Stimulated activated CD4-positive, alpha-beta T cell treated with anti-CD3 and anti-CD28 coated beads, Interleukin-15, amount 100 ng/mL, for 48 hours (primary cell): ENCODE measurements at places on chromosomes 12 and 14.

GRCh38 chr14:87152693-87153092 is 840.3 kb downstream of the GALC start:
- DNase-seq, result no peak

- DNase-seq, result no peak
Observed at GRCh38 chr12:80443974-80444666, at the start of gene PTPRQ. PTPRQ (plus strand) TSS chr12:80444235; CDS start chr12:80444346, 111 bp downstream.

DNA sequence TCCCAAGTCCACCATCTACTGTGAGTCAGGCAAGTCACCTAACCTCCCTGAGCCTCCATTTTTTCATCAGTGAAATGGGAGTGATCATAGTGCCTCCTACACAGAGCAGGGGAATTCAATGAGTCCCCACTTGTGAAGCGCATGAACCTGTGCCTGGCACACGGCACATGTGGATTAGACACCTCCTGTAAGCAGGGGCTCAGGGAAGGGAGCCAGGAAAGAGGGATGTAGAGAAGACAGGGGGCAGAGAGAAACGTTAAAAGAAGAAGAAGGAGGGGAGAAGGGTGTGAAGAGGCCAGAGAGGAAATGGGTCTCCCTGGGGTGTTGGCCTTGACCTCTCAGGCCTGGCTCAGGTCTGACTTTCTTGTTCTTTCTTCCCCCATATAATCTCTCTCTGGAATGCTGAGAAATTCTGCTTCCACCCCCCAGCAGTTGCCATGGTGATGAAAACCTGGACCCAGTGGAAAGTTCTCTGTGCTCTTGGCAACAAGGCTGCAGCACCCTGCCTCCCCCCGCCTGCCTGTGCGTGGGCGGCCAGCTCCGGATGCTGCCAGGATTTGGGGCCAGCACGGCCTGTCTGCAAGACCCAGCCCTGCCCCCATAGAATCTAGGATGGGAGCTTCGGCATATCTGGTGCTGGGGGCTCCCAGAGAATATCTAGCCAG is 94.5 kb downstream of the CALM1 start:
- DNase-seq, result no peak

- no peak for DNase-seq
Observed at GRCh38 chr14:22666203-22666893, 22.2 kb upstream of the OR6J1 start.

DNA sequence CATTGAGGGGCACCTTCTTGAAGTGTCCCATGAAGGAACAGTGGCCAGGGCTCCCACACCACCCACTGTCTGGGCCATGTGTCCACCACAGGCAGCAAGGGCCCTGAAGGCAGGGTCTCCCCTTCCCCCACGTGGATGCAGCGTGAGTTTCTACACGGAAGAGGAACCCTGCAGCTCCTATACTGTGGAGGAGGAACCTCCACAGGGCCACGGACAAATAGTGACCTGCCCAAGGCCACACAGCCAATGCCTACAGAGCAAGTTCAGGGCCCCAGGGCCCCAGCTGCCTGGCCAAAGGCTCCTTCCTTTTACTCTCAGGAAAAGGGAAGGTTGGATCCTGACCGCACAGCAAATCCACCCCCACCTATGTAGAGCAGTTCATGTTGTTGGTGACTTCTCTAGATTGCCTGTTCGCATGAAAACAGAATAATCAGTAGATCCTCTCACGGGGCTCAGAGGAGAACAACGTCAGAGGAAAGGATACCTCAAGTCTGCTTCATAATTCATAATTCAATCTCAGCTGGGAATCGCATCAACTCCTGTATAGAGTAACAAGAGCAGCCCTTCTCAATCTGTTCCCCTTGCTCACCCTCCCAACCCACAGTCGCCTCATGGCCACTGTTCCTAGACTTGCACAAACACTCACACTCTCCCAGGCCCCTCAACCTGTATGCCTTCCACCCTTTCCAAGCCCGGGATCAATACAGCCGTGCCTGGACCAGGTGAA is 11.1 kb upstream of the KRT73 start:
- DNase-seq, result no peak

- no peak for DNase-seq
Observed at GRCh38 chr14:104081951-104082464, 3.5 kb upstream of the ASPG start.

GRCh38 chr14:54188064-54188666 is 208.6 kb upstream of the CDKN3 start:
- no peak for DNase-seq

- no peak for DNase-seq
Observed at GRCh38 chr12:102314821-102315220, 117.2 kb upstream of the PMCH start.

- DNase-seq, result no peak
Observed at GRCh38 chr14:67514650-67515385, 18.3 kb upstream of the PLEKHH1 start.

GRCh38 chr12:91854725-91855124 is 290.9 kb downstream of the BTG1 start:
- no peak for DNase-seq

DNA sequence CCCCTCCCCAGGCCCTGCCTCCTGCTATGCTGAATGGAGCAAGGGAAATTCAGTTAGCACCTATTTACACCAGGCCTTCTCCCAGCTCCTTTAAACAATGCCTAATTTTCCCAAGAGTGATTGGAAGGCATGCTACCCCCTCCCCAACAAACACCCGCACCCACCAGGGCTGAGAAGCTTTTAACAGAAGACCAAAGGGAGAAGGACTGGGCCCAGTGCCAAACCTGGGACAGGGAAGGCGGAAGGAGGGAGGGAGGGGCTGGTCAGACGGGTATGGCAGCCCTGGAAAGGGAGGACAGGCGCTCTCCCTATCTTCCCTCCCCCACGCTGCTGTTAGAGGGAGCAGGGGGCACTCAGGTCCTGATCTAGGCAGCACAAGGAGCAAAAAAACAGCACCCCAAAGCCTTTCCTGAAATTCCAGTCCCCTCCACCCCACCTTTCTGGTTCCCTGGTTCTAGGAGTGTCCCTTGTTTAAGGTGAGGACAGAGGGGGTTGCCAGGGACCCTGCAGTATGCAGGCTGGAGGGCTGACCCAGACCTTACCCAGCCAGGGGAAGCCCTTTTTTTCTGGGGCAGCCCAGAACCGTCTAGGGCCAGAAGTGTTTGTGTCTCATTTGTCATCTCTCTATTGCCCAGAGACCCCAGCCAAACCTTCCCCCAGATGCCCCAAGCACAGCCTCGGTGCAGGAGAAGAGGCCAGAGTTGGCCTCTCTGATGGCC is 2.4 kb upstream of the KRT8 start:
- DNase-seq, result no peak

- DNase-seq, result no peak
Observed at GRCh38 chr12:124952295-124952694, 36.6 kb downstream of the DHX37 start.

DNA sequence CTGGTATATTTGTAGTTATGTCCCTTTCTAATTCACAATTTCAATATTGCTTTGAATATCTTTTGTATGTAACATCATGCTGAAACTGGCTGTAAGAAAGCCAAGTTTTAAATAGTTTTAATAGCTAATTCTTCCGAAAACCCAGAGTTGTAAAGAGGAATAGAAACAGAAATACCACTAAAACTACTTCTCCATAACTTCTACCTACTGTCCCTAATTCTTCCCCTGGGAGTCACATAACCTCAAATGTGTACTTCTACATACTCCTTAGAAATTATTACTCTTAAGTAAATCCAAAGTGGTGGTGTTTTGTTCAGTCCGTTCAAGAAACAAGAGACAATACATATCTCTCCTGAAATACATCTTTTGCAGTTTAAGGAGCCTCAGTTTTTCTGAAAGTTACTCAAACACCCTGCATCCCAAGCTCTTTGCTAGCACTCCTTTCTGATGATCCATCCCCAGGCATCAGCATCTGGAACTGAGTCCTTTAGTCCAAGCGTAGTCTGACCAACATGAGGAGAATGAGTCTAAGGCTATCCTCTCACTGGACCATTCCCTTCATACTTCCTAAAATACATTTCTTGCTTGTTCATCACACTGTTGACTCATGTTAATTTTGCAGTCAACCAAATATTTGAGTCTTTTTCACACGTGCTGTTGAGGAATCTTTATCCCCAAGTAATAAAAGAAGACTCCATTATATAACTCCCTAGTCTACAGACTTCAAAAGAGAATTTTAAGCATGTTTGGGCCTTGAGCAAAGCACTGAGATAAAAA is 214.3 kb upstream of the NUDT4 start:
- no peak for DNase-seq

DNA sequence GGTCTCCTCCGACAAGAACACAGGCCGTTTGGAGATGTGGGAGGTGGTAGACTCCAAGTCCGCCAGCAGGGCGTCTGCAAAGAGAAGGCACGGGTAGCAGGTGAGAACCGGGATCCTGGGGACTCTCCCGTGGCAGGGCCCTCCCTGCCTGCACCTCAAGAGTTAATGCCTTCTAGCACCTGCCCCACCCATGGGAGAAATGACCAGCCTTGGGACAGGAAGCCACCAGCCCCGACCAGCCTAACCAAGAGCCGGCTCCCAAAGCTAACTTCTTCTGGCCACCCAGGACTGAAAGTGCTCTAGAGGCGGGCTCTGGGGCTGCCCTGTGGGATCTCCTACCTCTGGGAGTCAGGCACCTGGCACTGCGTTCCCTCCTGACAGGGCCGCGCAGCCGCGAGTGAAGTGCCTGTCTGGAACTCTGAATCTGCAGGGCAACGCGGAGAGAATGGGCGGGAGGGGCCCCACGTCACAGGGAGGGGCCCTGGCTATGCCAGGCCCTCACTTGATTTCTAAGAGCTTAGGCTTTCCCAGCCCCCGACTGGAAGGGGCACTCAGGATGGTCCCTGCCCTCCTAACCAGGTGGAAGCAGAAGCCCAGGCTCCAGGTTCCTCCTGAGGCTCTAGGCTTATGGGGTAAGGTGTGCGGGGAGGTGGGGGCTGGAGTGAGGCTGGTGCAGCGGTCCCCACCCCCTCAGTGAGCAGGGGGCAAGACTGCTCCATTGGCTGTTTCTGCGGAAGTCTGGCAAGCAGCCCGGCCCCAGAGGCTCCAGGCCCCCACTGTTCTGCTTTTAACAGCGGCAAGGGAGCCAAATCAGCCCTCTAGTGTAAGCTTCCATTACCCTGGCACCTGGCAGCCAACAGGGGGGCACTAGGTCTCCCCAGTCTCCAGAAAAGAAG is 23.6 kb upstream of the RPLP0 start:
- no peak for DNase-seq

DNA sequence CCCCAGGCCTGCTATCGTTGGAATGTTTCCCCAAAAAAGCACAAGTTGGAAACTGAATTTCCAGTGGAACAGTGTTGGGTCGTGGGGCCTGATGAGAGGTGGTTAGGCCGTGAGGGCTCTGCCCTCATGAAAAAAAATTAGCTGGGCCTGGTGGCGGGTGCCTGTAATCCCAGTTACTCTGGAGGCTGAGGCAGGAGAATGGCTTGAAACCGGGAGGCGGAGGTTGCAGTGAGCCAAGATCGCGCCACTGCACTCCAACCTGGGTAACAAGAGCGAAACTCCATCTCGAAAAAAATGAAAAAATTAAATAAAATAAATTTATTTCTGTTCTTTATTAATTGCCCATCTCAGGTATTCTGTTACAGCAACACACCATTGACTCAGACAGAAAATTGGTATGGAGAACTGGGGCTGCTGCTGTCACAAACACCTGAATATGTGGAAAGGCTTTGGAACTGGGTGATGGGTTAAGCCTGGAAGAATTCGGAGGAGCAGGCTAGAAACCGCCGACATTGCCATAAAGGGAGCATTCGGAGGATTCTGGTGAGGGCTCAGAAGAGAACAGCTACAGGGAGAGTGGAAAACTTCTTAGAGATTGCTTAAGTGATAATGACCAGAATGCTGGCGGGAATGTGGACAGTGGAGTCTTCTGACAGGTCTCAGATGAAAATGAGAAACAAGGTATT is 17.1 kb upstream of the RCOR1 start:
- DNase-seq, result no peak

GRCh38 chr12:64877363-64878004 is 53.0 kb downstream of the TBC1D30 start:
- no peak for DNase-seq

GRCh38 chr14:103512701-103513611 is 9.7 kb downstream of the CKB start:
- no peak for DNase-seq

DNA sequence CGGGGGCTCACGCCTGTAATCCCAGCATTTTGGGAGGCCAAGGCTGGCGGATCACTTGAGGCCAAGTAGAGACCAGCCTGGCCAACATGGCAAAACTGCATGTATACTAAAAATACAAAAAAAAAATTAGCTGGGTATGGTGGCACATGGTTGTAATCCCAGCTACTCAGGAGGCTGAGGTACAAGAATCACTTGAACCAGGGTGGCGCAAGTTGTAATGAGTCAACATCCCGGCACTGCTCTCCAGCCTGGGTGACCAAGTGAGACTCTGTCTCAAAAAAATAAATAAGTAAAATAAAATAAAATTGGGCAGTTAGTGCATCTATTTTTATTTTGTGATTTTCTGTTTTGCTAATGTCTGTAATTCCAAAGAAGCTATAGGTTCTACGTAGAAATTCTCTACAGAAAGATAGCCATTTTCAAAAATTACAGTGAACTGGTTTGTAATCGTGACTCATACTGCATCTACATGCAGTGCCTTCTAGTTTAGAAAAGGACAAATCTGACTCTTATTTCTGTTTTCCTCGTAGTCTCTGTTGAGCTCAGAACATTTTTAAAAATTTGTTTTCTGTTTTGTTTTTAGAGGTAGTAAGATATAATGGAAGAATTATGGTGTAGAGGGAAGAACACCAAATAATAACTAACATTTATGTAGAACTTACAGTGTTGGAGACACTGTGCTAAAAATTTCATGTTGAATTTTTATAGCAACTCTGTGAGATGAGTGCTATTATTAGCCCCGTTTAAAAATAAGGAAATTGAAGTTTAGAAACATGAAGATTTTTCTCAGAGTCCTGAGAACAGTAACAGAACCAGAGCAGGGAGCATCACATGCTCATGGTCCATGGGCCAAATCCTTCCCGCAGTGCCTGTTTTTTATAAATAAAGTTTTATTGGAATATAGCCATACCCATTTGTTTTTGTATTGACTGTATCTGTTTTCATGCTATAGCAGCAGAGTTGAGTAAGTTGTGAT is 201.2 kb downstream of the SYNE2 start:
- no peak for DNase-seq

- DNase-seq, result no peak
Observed at GRCh38 chr12:119145367-119145766, 33.4 kb upstream of the HSPB8 start.

- DNase-seq, result no peak
Observed at GRCh38 chr12:61717986-61718385, 542.2 kb upstream of the USP15 start.

GRCh38 chr12:56839915-56840325 is 76.8 kb downstream of the HSD17B6 start:
- DNase-seq, result no peak
